Spinal cord (tissue), 10 donors: ENCODE measurements at places on chromosomes 16 and 17. TPM values are rescaled to one million over a fixed set of nuclear protein-coding genes. Genes with fewer than 3 reads are reported as not detected.

GRCh38 chr16:7515543-7515942, 182.9 kb downstream of the RBFOX1 start:
- no peak for DNase-seq

Gene PPL
- polyA plus RNA-seq, result 3.6 TPM

- no peak for DNase-seq
Observed at GRCh38 chr17:31132977-31133376, 38.2 kb downstream of the NF1 start.

Gene NXN
- polyA plus RNA-seq, result 50.7 TPM

Gene COX6A2
- 3.2 TPM for polyA plus RNA-seq

Gene KRT16
- 1.1 TPM for polyA plus RNA-seq

Gene HSD11B2
- polyA plus RNA-seq, result 9.3 TPM

Gene KRT14
- polyA plus RNA-seq, result 0.62 TPM

Gene HMOX2
- 109 TPM for polyA plus RNA-seq

GRCh38 chr16:24539850-24540601, 660 bp downstream of the RBBP6 start:
- DNase-seq, result no peak

Gene HBA2
- 1,875 TPM for polyA plus RNA-seq

Gene IRX3
- polyA plus RNA-seq, result 9.7 TPM

DNA sequence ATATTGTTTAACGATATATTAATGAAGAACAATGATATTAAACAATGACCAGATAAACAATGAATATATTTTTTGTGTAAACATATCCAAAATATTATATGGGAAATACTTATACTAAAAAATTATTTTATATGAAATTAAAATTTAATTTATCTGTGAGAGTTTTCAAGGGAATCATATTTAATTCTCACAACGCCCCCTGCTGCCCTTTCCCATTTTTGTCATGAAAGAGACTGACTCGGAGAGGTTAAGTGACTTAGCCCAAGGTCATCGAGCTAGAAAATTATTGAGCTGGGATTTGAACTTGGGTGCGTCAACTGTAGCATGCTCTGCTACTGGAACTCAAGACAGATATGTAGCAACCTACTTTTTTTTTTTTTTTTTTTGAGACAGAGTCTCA, 7.2 kb upstream of the MYCBPAP start:
- no peak for DNase-seq

Gene KCNJ16
- 78.8 TPM for polyA plus RNA-seq

Gene SRCIN1
- 79.4 TPM for polyA plus RNA-seq

GRCh38 chr17:46995841-46996571, 17.0 kb upstream of the RPRML start:
- DNase-seq, result no peak

GRCh38 chr17:13492737-13493122, 109.0 kb downstream of the HS3ST3A1 start:
- DNase-seq, result no peak

Gene OR1F1
- 1.8 TPM for polyA plus RNA-seq

DNA sequence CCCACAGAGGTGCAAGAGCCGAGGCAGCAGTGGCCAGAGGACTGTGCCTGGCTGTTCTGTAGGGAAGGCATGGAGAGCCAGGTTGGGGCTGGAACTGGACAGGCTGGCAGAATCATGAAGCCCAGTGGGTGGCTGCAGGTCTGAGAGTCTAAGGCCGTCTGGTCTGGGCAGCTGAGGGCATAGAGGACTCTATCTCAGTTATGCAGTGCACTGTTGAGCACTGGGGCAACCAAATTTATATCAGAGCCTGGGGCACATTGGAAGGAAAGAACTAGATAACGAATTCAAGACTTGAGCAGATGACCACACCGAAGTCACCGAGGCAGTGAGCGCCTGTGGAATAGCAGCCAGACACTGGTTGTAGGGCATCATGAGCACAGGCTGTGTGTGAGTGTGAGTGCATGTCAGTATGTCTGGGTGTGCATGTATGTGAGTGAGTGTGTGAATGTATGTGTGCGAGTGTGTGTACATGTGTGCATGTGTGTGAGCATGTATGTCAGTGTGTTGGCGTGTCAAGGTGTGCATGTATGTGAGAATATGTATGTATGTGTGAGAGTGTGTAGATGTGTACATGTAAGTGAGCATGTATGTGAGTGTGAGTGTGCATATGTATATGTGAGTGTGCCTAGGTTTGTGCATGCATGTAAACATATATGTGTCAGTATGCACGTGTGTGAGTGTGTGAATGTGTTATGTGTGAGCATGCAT, 37.0 kb downstream of the RGS9 start:
- no peak for DNase-seq

DNA sequence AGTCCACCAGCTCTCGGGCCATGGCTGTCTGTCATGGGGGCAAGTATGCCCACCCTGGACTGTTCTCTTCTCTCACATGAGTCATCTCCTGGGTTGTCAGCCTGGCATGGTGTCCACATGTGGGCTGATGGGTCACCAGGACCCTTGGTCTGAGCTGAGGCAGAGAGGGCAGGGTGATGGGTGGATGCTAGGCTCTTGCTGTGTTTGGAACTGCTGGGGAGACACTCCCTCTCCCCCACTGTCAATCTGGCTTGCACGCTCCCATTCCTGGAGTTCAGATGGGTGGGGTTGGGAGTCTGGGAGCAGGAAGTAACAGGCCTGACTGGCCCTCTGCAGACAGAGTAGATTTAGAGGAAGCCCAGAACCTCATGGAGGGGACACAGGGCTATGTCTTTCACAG, 28.9 kb downstream of the KSR1 start:
- DNase-seq, result no peak

GRCh38 chr17:2397247-2398171, 3.4 kb downstream of the MNT start:
- no peak for DNase-seq

DNA sequence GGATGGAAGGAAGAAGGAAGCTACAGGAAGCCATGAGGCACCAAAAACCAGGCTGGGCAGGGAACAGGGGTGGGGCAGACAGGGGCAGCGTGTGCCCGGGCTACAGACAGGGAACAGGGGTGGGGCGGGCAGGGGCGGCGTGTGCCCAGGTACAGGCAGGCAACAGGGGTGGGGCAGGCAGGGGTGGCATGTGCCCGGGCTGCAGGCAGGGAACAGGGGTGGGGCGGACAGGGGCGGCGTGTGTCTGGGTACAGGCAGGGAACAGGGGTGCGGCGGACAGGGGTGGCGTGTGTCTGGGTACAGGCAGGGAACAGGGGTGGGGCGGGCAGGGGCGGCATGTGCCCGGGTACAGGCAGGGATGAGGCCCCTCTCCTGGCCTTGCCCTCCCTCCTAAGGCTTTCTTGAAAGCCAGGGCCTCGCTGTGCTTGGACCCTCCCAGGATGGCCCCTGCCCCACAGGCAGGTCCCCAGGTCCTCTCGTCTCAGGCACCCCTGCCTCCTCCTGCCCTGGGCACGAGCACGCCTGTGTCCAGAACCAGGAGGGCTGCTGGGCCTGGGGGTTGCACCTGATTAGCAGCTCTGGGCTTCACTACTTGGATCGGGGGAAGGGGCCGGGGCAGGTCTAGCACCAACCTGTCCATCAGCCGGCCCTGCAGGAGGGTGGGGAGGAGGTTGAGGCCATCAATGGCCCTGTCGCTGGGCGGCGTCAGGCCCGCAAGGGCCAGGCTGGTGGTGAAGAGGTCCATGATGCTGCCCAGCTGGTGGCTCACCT, 14.5 kb upstream of the APRT start:
- no peak for DNase-seq

GRCh38 chr17:47205419-47205963, 3.7 kb upstream of the MYL4 start:
- no peak for DNase-seq

DNA sequence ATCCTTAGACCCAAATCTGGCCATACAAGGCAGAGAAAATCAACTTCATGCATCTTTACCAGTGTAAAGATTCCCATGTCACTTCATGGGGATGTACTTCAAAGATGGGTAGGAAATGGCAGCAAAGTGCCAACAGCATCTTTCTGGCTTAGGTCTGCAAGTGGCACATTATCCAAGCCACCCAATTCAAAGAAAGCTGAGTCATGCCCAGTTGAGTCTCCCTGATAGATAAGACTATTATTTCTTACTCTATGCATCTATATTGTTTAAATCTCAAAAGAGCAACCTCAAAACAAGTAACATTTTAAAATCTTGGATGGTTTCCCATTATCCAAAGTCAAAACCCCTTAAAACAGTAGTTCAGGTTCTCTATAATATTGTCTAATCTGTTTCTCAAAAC, 61.2 kb upstream of the HSBP1 start:
- no peak for DNase-seq

- no peak for DNase-seq
Observed at GRCh38 chr16:77480681-77481315, 46.0 kb upstream of the ADAMTS18 start.

Gene NOD2
- 1.2 TPM for polyA plus RNA-seq

DNA sequence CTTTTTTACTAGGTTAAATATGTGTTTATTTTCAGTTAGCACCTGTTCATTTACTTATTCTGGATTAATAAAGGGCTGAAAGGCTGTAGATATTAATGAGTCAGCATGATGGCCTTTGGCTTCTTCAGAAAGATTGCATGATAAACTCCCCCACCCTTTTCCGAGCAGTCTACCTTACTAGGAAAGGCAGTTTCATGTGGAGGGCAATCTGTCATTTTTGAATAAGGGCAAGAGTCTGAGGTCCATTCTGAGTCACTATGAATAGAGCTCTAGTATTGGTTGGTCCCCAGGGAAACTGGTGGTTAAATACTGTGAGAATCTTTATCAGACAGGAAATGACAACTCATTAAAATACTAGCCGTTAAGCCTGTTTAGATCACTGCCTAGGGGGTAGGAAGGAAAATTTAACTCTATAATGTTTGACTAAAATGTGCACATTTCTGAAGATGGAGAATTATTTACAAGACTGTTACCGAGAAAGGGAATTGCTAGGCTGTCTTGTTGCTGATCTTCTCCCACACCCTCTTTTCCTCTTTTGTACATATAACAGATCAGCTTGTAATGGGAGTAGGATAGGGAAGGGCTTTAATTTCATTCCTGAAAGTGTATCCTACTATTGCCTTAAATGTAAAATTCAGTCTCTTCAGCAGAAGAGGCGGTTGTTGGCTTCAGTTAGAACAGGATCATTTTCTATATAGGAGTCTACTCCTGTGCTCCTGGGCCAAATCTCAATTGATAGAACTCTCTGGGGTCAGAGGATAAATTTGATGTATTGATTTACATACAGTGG, 63.3 kb downstream of the TUBD1 start:
- DNase-seq, result peak; percentile 87

- DNase-seq, result no peak
Observed at GRCh38 chr17:17779015-17779611, 57.7 kb downstream of the SREBF1 start.

- DNase-seq, result no peak
Observed at GRCh38 chr17:31663576-31663975, 195.5 kb downstream of the COPRS start.

- DNase-seq, result no peak
Observed at GRCh38 chr17:15319452-15320010, 21.9 kb downstream of the TEKT3 start.

Gene FBF1
- 24.1 TPM for polyA plus RNA-seq

- no peak for DNase-seq
Observed at GRCh38 chr16:67392301-67393059, 818 bp downstream of the TPPP3 start.
